ENCODE measurements at places on chromosomes 5 and 9.

GRCh38 chr5:177294632-177295031 is 8.9 kb downstream of the RAB24 start:
- no peak for DNase-seq

DNA sequence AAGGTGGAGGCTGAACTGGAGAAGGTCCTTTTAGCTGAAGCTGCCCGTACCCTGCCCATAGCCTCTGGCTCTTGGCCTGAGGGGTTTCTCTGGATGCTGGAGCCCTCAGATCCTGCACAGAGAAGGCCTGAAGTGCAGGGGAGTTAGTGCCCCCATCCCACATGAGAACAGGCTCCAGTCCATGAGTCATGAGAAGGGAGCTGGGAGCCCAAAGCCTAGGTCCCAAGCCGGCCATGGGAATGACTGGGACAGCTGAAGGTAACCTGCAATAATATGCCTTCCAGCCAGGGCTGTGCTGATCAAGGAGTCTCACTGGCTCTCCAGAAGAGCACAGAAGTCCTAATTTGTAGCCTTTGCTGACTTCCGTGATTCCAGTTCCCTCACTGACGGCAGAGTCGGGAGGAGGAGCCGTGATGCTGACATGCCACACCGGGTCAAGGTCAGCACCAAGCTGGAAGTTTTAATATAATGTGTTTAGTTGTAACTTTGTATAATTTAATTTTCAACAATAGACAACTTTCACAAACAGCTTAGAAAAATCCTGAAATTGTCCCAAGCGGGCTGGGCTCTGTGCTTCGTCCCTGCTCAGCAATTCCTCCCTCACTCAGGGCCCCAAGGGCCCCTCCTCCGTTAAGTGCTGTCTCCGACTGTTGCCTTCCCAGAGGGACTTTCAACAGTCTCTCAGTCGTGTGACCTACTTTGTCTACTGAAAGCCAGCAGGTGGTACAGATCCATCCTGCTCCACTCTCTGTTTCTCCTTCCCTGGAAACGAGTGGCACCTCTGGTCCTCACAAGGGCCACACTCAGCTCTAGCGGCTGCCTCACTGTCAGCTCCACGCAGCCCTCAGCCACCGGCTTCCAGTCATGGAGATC is 387.8 kb downstream of the GADD45G start:
- no peak for DNase-seq

GRCh38 chr5:38806775-38807258 is 39.0 kb upstream of the OSMR start:
- peak; percentile 7 for DNase-seq

- no peak for DNase-seq
These were observed 92.5 kb downstream of the ROR2 start for GRCh38 chr9:91857291-91858212.

DNA sequence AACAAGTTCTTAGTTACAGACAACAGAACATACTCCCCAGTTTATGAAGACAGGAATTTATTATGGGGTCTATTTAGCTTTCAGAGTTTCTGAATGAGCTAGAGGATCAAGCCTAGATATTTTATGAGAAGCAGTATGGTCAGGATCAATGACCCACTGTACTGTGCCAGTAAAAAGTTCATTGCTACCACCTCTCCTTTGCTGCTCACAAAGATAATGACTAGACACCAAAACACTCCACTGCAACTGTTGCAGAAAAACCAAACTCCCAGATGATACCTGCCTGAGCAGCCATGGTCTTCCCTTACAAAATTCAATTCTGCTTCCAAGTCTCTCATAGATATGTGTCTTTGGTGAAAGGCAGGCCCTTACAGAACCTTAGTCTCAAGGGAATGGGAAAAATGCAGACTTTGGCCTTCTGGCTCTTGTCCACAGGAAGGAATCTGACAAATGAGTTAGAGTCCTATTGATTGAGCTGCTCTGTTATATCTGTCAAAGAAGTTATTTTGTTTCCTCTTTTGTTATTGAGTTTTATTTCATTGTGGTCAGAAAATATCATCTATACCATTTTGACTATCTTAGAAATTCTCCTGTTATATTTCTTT is 74.7 kb upstream of the RASGRF2 start:
- DNase-seq = peak; percentile 40

- DNase-seq = no peak
These were observed 8.8 kb downstream of the LRRC14B start for GRCh38 chr5:199950-200645.

DNA sequence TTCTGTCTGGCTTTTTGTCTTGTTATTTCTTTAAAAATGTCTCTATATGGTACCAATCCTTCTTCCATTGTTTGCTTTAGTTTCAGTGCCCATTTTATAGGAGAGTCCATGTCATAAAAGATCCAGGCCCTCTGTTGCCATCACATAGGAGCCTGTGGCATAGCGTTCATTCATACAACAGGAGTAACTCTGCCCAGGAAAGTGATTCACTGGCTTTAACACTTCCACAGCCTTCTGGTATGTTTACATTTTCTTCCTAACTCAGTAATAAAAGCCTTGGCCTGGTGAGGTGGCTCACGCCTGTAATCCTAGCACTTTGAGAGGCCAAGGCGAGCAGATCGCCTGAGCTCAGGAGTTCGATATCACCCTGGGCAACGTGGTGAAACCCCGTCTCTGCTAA is 519.3 kb upstream of the PTGER4 start:
- no peak for DNase-seq

DNA sequence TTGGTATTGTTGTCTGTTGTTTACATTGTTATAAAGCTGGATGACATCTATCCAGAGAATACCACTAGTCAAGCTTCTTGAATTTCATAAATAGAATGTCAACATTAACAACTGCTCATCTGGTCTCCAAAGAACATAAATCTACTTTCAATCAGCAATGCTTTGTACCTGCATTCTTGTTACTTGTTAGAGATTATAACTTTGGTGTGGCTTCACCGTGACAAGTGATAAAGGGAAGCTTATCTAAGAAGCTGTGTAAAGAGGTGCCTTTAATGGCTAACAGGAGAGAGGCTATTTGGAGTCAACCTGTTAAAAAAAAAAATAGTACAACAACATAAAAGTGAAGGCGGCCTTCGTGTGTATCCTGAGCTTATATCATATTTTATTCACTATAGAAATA is 41.8 kb downstream of the MUSK start:
- no peak for DNase-seq

GRCh38 chr9:70130266-70130665 is 86.6 kb downstream of the MAMDC2 start:
- DNase-seq = no peak

GRCh38 chr5:82862711-82863110 is 214.5 kb downstream of the TMEM167A start:
- DNase-seq = no peak

- no peak for DNase-seq
These were observed 5.6 kb upstream of the RNF44 start for GRCh38 chr5:176542596-176543427.

DNA sequence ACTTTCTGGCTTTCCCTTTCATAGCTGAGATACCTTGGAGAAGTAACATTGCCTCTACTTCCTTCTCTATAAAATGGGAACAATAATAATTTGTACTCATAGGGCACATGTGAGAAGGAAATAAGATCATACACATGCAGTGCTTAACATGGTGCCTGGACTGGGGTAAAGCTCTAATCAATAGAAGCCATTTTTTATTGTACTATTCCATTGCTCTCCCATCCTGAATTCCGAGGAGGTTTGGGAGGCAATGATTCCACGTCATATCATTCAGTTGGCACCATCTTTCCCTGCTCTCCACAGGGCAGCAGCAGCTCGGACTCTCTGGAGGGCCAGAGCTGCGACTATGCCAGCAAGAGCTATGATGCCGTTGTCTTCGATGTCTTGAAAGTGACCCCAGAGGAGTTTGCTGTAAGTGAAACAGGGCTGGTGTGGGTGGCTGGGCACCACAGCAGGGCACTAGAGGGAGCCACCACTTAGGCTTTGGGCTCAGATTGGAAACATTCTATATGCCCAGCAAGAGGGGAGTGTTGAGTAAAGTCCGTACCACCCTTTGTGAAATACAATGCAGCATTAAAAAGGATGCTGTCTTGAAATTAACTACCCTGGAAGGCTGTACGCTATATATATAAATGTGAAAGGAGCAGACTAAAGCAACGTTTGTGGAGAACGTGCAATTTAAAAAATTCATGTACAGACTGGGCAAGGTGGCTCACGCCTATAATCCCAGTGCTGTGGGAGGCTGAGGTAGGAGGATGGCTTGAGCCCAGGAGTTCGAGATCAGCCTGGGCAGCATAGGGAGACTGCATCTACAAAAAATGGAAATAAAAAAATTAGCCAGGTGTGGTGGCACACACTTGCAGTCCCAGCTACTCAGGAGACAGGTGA is 51.2 kb downstream of the RALGPS1 start:
- DNase-seq = peak; percentile 54

GRCh38 chr5:149677731-149678130 is 52.4 kb upstream of the PPARGC1B start:
- DNase-seq = no peak

- no peak for DNase-seq
These were observed 45.7 kb downstream of the MARCHF3 start for GRCh38 chr5:126984632-126985031.

DNA sequence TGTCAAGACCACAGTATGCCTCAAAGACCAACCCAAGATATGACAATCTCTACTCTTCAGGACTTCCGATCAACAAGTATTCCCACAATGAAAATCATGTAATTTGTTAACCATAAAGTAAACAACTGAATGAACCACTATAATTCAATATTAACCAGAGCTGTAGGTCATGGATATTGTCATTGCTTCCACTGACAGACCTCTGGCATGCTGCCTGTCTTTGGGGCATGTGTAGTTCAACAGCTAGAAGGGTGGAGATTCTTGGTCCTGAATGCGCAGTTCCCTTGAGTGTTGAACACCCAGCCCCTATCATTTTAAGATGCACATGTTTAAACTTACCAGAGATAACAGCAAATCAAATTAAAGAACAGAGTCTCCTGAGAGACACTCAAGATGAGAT is 283.0 kb downstream of the CEMIP2 start:
- peak; percentile 53 for DNase-seq

- DNase-seq = no peak
These were observed 69.9 kb upstream of the SELENOP start for GRCh38 chr5:42881416-42882117.

DNA sequence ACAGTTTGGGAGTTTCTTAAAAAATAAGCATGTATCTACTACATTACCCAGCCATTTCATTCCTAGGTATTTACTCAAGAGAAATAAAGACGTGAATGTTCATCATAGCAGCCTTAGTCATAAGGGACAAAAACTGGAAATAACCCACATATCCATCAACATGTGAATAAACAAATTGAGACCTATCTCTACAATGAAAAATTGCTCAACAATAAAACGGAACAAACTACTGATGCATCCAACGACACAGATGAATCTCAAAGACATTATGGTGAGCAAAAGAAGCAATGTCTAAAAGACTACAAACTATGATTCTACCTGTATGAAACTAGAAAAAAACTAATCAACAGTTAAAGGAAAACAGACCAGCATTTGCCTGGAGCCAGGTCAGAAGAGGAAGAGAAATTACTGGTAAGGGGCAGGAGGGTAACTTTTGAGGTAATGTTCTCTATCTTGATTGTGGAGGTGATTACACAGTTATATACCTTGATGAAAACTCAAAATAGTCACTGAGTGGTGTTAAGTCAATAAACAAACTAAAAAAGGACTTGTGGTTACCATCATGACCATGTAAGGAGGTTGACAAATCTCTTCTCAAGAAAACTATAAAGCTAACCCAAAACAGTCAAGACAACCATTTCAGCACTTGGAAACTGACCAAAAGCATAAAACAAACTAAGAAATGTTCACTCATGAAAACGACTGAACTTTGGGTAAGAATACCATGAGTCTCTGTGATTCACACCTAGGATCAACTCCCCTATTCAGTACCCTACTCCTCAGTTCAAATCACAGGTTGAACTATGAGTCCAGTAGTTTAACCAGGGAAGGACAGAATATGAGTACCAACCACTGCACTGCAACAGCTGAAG is 10.4 kb downstream of the UIMC1 start:
- no peak for DNase-seq

GRCh38 chr5:78405829-78406750 is 45.7 kb downstream of the SCAMP1 start:
- DNase-seq = no peak

DNA sequence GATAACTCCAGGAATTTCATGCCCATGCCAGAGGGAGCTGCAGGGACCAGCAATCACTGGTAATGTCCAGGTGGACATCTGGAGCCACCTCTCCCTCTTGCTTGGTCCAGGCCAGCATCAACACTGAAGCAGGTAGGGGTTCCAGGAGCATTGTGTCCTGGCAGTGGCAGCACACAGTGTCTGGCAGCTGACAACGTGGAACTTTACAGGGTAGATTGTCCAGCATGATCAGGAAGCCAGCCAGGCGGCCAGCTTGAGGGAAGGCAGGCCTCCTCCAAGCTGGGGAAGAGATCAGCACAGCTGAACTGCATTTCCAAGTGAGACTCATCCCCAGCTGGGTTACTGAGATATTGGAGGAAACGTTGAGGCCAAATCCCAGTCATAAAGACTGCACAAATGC is 82.6 kb upstream of the RASGRF2 start:
- no peak for DNase-seq

GRCh38 chr9:71042448-71042990 is 78.9 kb downstream of the TRPM3 start:
- DNase-seq = no peak

DNA sequence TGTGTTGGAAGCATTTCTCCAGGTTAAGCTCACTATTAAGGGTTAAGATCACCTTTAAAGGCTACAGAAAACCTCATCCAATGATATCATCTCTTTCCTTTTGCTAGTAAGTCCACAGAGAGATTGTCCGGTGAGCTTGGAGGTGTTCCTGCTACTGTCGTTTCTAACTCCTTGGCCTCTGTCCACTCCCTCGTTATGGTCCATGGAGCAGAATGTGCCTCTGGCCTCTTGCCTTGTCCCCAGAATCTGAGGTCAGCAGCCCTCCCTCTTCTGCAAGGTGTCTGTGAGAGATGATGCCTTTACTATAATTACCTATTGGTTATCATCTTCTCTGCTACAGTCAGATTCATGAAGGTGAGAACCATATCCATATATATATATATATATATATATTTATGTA is 15.0 kb downstream of the ORM2 start:
- no peak for DNase-seq

Measured in HT-29 (cell line).